ENCODE measurements at places on chromosomes 6 and 20.

DNA sequence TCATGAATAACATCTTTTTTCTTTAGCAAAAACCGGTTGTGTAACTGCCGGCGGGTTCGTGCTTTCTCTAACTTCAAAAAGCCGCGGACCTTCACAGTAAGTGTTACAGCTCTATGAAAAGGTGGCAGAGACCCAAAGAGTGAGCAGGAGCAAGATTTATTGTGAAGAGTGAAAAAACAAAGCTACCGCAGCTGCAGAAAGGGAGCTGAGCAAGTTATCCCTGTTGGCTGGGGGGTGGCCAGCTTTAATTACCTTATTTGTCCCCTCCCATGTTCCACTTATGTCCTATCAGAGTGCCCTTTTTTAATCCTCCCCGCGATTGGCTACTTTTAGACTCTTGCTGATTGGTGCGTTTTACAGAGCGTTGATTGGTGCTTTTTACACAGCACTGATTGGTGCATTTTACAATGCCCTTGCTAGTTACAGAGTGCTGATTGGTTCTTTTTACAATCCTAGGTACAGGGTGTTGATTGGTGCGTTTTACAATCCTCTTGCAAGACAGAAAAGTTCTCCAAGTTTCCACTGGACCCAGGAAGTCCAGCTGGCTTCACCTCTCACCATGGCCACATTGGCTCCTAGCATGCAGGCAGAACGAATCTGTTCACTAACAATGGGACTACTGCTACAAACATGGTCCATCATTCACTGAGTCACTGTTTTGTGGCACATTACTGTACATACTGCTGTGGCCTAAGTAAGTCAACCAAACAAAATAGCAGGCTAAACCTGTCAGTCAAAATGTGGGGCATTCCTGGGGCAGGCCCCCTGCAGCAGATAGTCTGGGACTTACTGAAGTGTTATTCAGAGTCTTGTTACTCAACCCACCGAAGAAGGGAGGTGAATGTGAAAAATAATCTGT lies 52.8 kb downstream of the MYLIP start:
- no peak for DNase-seq

- no peak for DNase-seq
Observed at GRCh38 chr6:166490671-166491500, 95.6 kb downstream of the RAMACL start.

- DNase-seq, result no peak
Observed at GRCh38 chr6:138609801-138610430, 110.6 kb upstream of the NHSL1 start.

- DNase-seq, result no peak
Observed at GRCh38 chr20:22729180-22729579, 144.8 kb upstream of the FOXA2 start.

- no peak for DNase-seq
Observed at GRCh38 chr20:51400051-51400926, 142.2 kb downstream of the NFATC2 start.

- DNase-seq, result no peak
Observed at GRCh38 chr6:105785066-105785811, 300.9 kb upstream of the PRDM1 start.

- DNase-seq, result no peak
Observed at GRCh38 chr6:23340271-23340670, 770.9 kb downstream of the HDGFL1 start.

DNA sequence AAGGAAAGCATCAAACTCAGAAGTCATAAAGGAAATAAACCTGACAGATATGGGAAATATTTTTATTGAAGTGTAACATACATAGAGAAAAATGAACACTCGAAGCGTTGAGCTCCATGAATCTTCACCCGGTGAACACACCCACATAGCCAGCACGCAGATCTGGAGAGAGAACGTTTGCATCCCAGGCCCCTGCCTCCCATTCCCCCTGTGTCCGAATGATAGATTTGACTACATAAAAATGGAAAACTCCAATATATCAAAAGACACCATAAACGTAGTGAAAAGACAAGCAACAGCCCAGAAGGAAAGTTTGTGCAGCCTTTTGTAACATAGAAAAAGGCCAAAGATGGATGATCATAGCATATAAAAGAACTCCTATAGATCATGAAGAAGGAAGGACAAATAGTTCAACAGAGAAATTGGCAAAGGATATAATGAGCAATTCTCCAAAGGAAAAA lies 17.1 kb downstream of the SYNJ2 start:
- DNase-seq, result no peak

GRCh38 chr6:122704066-122704465 lies 75.5 kb upstream of the FABP7 start:
- no peak for DNase-seq

DNA sequence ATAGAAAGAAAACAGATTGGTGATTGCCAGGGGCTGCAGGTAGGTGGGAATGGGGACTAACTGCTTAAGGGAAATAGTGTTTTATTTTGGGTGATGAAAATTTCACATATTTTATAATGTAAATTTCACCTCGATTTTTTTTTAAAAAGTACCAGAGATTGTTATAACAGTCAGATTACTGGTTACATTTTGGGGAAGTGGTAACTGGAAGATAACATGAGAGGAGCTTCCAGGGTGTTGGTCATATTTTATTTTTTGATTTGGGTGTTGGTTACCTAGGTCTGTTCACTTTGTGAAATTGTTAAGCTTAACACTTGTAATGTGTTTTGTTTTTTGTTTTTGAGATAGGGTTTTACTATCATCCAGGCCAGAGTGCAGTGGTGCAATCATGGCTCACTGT lies 17.2 kb upstream of the CRIP3 start:
- no peak for DNase-seq

DNA sequence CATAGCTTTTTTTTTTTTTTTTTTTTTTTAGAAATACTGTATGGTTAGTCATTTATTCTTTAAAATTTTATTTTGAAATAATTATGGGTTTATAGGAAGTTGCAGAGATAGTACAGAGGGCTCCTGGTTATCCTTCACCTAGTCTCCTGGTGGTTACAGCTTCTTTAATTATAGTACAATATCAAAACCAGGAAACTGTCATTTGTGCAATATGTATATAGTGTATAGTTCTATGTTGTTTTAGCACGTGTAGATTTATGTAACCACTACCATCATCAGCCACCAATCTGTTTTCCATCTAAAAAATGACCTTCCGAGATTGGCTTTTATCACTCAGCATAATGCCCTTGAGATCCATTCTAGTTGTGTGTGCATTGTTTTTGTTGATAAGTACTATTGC lies 54.7 kb downstream of the SLC22A2 start:
- DNase-seq, result no peak

DNA sequence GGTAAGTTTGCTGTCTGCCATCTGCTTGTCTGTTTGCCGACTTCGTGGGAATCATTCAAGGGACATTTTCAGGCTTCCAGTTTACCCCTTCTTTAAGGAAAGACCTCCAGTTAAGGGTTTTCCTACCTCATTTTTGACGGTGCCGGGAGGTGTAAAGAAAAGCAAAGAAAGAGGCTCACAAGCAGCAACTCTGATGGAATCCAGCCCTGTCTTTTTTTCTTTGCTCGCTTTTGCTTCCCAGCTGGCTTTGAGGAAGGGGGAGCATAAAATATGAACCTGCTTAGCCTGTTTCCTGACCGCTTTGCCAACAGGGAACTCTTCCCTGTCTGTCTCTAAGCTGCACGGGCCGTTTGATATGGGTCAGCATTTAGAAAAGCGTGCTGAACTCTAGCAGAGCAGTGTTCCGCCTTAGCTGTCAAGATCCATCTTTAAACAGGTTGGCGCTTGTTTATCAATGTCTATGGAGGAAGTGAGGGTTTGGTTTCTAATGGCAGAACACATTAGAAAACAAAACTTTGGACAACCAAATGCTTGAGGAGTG lies 13.8 kb downstream of the SYTL3 start:
- DNase-seq, result no peak

GRCh38 chr20:43415661-43416430 lies 41.9 kb upstream of the SRSF6 start:
- no peak for DNase-seq

DNA sequence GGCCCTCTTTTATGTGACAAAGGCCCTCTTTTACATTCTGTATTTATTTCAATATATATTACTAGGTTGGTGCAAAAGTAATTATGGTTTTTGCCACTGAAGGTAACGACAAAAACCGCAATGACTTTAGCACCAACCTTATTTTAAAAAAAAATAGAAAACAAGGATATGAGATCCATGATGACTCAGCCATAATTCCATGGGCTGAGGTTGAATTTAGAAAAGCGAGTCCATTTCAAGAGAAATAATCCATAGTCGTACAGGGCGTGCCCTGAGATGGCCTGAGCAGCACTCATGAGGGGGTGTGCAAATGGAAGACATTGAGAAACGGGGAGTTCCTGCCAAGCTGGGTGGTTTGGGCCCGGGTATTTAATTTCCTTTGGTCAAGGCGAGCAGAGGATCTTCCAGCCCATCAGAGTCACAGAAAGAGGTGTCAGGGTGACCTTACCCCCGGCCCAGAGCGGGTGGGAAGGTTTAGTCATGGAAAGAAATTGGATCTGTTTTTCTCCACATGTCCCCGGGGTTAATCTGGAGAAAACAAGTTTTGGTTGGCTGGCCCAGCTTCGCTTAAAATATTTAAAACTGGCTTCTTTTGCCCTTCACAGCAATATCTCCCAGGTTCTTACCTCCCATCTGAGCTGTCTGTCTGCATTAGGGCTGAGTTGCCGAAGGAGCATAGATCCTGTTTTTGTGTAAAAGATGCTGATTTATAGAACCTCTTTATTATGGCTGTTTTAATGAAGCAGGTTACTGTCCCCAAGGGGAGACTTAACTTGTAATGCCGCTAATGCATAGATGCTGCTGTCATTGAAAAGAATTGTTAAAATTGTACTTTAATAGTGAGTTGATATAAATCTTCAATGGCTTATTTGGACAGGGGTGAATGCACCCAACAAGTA lies 255.6 kb downstream of the PREX1 start:
- no peak for DNase-seq

DNA sequence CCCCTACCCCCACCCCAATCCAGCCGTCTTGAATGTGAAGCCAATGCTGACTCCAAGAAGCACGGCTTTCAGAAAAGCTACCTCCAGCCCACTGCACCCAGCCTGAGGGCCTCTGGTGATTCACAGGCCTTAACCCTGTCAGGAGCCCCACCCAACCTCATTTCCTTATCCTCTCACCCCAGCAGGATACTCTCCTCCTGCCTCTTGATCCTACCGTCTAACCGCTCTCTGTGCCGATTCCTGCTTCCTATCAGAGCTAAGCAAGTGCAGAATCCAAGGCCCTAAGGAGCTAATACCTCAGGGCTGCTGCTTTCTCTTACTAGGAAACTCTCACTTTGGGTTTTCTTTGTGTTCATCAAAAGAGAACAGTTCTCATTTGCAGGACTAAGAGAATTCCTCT lies 47.2 kb downstream of the TRERF1 start:
- peak; percentile 89 for DNase-seq

GRCh38 chr6:79408256-79408974 lies 128.8 kb downstream of the LCA5 start:
- DNase-seq, result no peak

DNA sequence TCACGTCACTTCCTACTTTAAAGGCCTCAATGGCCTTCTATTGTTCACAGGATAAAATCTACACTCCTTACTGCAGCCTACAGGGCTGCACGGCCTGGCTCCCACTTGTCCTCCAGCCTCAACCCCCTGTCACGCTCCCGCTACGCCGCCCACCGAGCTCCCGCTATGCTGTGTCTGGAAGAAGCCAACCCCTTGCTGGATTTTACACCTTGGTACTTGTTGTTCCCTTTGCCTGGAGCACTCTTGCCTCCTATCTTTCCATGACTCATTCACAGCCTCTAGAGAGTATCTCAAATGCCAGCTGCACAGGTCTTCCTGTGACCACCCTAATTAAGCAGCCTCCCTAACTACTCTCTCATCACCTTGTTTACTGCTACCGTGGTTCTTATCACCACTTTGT lies 259.9 kb downstream of the PRKN start:
- DNase-seq, result no peak

- DNase-seq, result no peak
Observed at GRCh38 chr6:53616450-53617357, 48.9 kb downstream of the KLHL31 start.

GRCh38 chr20:46040902-46041535 lies 12.0 kb downstream of the SLC12A5 start:
- DNase-seq, result peak; percentile 74

- no peak for DNase-seq
Observed at GRCh38 chr6:43790031-43790430, 20.0 kb downstream of the VEGFA start.

DNA sequence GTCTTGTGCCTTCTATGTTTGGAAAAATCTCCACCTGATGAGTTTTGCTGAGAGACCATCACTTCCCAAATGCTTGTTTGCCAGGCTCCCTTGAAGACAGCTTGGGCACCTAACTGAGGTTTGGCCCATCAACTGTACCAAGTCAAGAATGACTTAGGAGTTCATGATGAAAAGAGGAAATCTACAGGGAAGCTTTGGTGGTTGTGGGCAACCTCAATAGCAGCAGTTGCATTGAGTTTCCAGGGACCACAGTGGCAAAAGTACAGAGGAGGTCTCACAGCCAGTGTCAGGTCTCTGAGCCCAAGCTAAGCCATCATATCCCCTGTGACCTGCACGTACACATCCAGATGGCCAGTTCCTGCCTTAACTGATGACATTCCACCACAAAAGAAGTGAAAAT lies 49.7 kb upstream of the PHACTR1 start:
- no peak for DNase-seq

DNA sequence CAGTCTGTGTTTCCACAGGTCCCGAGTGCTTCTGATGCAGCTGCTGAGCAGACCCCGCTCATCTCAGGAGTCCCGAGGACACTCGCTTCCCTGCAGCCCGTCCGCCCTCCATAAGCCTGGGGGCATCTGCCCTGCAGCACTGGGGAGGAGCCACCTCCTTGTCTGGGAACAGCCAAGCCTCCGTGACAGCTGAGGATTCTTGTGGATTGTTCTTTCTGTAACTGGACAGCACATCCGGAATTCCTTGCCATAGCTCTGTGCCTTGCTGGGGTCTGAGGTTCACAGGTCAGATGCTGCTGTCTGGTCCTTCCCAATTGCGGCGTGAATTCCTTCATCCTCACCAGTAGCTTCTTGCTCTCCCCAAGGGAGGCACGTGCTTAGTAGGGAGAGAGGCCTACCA lies 38.4 kb upstream of the FNDC1 start:
- DNase-seq, result no peak

- peak; percentile 77 for DNase-seq
Observed at GRCh38 chr6:3549314-3549940, 92.6 kb upstream of the SLC22A23 start.

GRCh38 chr20:23050847-23051627 lies 1.6 kb upstream of the THBD start:
- peak; percentile 57 for DNase-seq

DNA sequence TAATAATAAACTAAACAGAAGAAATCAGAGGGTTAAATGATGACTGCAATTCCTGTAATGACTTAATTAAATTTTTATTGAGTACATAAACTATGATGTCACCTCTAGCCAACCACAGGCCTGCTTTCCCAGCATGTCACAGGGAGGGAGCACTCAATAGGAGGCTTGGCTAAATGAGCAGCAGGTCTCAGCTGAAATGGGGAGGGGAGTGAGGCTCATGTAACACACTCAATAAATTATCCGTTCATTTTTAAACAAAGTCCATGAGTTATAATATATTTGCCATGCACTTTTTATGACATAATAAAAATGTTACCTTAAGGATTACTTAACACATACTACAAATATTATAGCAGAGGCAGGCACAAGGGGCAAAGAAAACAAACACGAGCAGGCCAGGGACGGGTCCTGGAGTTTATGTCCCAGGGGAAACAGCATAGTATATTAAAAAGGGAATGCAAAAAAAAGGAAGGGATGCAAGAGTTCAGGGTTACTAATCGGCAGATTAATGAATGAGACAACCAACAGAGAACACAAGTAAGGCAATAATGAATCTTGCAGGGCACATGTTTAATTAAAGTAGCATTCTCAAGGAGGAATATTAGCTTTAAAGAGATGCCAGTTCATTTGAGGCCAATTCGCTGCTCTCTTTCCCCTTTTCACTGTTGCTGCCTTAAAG lies 27.1 kb upstream of the FAM83C start:
- DNase-seq, result peak; percentile 51

All from RWPE1 (cell line).